ENCODE measurements at places on chromosomes 5 and 9.
A peak's percentile ranks its signal among the peaks of the same experiment; 100 is the strongest.

- no peak for DNase-seq
These were observed 2.2 kb upstream of the CCL21 start for GRCh38 chr9:34712140-34712539.

- DNase-seq, result no peak
These were observed 316.4 kb downstream of the PIK3R1 start for GRCh38 chr5:68531970-68532369.

DNA sequence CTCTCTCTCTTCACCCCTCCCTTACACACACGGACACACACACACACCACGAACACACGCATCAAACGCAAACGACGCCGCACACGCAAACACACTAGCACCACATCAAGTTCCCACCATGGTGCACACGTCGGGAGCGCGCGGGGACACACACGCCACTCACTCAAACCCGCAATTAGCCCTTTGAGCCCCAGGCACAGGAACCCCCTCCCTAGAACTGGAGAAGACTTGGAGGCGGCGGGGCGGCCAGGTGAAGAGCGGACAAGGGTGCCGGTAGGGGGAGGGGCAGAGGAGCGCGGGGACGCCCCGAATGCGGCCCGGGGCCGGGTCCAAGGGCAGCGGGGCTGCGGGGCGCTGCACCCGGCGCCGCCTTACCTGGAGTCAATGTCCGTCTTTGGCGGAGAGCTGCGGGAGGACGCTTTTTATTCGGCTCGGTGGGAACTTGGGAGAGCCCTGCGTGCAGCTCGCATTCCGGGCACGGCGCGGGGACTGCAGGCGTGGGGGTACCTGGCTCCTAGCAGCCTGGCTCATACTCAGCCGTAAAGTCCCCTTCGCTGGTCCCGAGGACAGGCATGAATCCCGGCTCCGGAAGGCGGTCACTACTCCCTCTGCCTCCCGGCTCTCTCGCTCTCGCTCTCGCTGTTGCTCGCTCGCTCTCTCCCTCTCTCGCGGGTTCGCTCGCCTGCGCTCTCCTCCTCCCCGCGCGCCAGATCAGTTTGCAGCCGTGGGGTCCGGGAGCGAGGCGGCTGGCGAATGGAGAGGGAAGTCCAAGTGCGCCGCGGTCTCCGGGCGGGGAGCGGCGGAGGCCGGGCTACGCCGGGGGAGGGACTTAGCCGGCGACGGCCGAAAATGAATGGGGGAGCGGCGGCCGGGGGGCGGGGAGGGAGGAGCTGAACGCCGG, at the start of gene BRINP1:
BRINP1 (minus strand) TSS at position 755 of the 901 bp plus-strand sequence. CDS start 56,080 bp downstream, outside the sequence.
- DNase-seq, result peak; percentile 33

- DNase-seq, result peak; percentile 37
These were observed 2.2 kb downstream of the DUSP1 start for GRCh38 chr5:172768573-172769341.

- no peak for DNase-seq
These were observed 5.0 kb downstream of the NSMF start for GRCh38 chr9:137454145-137454596.

DNA sequence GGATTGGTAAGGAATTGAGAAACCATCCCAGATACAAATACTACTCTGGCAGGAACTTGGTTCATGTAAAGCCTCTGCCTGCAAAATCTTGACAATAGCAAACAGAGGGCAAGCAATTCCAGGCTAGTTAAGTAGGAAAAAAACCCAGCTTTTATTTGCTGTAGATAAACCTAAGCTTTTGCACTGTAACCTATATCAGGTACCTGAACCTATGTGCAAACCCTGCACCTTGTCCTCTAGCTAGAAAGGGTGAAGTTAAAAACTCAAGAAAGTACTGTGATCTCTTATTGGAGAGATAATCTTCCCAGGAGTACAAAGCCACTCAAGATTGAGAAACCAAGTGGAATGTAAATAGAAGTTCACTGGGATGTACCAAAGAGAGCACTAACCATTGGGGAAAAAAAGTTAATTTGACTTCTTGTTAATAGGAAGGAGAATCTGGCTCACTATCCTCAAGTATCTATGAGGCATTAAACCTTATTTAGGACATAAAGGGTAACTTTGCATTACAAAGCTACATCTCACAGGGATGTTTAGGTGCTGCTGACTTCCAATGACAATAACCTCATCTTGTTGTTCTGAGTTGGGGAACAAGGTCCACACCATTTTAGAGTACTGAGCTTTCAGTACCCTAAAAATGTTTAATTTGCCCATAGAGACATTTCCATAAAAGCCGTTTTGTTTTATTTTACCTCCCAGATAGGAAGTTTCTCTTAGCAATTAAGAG, 73.8 kb upstream of the PCA3 start:
- DNase-seq, result no peak

- no peak for DNase-seq
These were observed 2.9 kb upstream of the NXNL2 start for GRCh38 chr9:88531920-88532698.
